ENCODE measurements at places on chromosomes 4 and X. TPM values are rescaled to one million over a fixed set of nuclear protein-coding genes. Genes with fewer than 3 reads are reported as not detected.

TRPC5OS gene
- not detected for total RNA-seq

CFAP99 gene
- total RNA-seq = not detected

XKRX gene
- total RNA-seq = under 0.01 TPM

DNA sequence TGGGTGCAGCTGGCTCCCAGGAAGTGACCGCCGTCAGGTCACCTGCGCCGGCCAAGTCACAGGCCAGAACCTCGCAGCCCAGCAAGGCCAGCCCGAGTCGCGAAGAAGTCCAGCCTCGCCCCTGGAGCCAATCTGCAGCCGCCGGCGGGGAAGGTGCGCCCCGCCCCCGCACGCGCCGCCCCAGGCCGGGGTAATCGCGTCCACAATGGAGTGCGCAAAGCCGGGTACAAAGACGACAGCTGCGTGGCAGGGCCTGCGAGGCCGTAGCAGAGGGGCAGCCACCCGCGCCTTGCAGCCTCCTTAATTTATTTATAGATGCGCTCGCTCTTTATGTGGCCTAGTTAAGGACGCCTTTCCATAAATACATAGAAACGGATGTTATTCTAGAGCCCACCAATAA lies 139.4 kb upstream of the CPEB2 start:
- peak; percentile 18 for DNase-seq

- DNase-seq = peak; percentile 72
Measured at GRCh38 chr4:41258783-41259182, 2.1 kb downstream of the UCHL1 start.

DNA sequence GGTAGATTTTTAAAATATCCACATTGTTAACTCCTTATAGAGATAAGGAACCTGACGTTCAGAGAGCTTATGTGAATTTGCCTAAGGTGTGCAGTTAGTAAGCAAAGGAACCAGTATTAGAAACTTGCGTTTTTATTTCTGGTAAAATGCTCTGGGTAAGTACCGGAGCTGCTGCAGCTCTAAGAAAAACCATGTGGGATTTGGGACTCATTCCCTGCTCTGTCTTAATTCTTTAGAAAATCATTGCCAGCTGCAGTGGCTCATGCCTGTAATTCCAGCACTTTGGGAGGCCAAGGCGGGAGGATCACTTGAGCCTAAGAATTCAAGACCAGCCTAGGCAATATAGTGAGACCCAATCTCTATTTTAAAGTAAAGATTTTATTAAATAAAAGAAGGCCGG lies 5.8 kb downstream of the CCKAR start:
- no peak for DNase-seq

- DNase-seq = peak; percentile 52
Measured at GRCh38 chr4:165383591-165384073, 4.8 kb downstream of the CPE start.

DNA sequence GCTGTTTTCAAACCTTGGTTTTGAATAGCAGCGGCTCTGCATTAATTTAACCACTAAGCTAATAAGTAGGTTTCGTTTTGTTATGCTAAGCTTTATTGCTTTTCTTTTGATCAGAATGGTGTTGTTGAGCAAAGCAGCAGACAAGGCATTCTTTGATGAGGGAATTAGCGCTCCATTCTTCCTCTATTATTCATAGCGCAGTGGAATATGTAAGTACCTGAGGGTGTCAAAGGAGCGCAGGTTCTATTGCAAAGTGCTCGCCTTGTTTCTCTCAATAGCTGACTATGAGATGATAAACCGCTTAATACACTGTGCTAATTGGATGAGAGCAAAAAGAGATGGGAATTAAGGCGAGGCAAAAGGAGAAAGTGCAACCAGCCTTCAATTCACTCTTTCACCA lies 16.3 kb downstream of the ARX start:
- no peak for DNase-seq

DNA sequence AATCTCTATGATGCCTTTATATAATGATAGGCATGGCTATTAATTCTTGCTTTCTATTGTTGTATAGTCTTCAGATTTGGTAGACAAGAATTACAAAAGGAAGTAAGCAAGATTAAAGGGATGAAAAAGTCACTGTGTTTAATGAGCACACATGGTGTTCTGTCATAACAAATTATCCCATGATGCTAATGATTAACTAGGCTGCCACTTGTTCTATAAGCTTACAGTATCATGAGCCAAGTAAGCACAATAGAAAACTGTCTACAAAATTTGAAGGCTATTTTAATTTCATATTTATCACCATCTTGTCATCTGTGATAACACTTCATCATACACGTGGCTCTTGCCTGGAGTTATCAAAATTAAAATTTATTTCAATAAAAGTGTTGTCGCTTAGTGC lies 466.7 kb downstream of the GASK1B start:
- no peak for DNase-seq

DNA sequence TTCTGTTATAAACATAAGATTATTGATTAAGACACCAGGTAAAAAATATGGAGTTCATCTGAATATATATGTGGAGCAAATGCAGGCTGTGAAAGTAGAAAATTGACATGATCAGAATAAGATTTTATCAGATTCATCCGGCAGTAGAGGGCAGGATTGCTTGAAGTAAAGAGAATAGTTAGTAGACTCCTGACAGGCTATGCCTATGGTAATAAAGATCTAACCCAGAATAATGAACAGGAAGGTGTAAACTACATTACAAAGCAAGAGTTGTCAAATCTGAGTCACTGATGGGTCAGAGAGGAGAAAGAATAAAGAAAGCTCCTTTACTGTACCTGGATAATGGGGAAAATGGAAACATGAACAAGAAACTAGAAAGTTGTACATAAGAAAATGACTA lies 20.8 kb upstream of the TMEM184C start:
- DNase-seq = peak; percentile 39

- DNase-seq = no peak
Measured at GRCh38 chr4:6047130-6047673, 29.0 kb upstream of the C4orf50 start.

- no peak for DNase-seq
Measured at GRCh38 chr4:63529581-63530337, 879.5 kb downstream of the TECRL start.

DNA sequence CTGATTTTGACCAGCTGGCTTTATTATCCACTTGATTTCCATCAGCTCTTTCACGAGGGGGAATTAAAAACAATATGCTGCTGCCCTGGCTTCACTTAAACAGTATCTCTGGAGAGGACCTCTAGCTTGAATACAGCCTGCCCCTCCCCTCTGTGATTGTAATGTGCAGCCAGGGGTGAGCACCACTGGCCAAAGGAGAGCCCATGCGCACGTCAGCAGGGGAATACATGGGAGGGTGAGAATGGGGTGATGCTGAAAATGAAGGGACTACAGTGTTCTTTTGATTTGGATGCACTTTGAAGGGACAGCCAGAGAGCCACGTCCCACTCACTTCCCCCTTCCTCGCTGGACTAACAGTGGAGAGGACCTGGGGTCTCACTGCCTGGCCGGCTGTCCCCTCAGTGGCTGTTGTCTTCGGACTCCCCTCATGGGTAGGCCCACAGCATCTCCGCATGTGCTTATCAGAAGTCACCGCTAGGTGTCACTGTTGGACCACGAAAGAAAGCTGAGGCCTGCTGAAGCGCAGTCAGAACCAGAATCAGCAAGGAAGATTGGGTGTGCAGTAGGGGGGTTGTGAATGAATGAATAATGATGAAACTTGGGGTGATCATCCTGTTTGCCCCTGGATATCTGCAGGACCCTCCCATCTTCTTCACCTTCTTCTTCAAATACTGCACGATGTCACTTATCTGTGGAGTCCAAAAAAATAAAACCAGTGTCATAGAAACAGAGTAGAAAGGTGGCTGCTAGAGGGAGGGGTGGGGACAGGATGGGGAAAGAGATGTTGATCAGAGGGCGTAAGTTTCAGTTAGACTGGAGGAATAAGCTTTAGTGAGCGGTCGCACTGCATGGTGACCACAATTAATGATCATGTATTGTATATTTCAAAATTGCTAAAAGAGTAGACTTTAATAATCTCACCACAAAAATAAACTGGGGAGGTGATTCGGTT lies 32.8 kb downstream of the CLCN4 start:
- peak; percentile 43 for DNase-seq

DNA sequence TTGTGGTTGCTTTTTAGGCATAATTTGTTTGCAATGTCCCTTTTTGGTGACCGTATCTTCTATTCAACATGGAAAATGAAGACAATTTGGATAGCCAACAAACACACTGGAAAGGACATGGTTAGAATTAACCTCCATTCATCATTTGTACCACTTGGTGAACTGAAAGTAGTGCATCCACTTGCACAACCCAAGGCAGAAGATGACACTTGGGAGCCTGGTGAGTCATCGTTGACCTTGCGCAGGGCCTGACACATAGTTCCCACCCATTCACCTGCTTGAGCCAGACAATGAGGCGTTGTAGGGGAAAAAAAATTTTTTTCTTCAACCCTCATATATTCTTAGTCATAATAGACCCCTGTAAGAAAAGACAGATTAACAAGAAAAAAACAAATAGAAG lies 32.4 kb downstream of the EGF start:
- DNase-seq = no peak

- DNase-seq = peak; percentile 52
Measured at GRCh38 chrX:40153345-40154249, 55.8 kb upstream of the BCOR start.

Measured in fibroblast of lung (primary cell).